ENCODE measurements at places on chromosomes 4 and X.
A peak's percentile ranks its signal among the peaks of the same experiment; 100 is the strongest.

DNA sequence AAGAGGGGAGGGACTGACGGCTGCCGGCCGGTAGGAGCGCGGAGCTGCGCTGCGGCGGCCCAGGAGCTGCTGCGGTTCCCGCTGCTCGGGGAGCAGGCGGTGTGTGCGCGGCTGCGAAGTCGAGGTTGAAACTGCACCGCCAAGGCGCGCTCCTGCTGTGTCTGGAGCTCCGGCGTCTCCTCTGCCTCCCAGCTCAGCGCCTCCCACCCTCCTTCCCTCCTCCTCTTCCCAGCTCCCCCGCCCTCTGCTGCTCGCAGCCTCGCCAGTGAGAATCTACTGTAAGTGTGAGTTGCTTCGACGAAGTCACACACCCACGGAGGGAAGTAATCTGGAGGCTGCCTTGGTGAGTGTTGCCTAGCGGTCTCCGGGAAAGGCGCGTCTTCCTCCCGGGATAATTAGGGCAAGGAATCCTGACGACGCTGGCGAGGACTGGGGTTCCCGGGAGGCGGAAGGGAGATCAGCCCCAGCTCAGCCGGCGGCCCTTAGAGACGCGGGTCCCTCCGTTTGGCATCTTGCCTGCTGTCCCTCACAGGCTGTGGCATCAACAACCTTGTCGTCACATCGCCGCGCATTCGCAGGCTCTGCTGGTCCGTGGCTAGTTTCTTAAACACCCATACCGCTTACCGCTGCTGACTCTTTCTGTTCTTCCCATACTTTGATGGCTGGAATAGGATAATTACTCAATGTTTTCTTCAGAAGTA lies at the start of gene EPHA5:
Gene EPHA5 (minus strand): TSS at position 159 of the 701 bp plus-strand sequence. CDS start 747 bp downstream, outside the sequence.
- no peaks in the 10 kb centered on the region for H3K36me3 ChIP-seq
- H3K27ac ChIP-seq = 0 out of 2 replicates have a peak within 1 kb of the TSS, but pooled peaks have one; percentile 4
- peaks cover 21% of the 10 kb centered on the region for H3K27me3 ChIP-seq
- peak; percentile 78 for DNase-seq
- H3K4me3 ChIP-seq = peak within 1 kb of the TSS; percentile 70
- H3K4me1 ChIP-seq = peaks cover 44% of the 10 kb centered on the region

- H3K4me3 ChIP-seq = no peak overlapping the region
- no peaks in the 10 kb centered on the region for H3K36me3 ChIP-seq
- no peak overlapping the region for H3K27ac ChIP-seq
- no peak for DNase-seq
- no peaks in the 10 kb centered on the region for H3K27me3 ChIP-seq
Observed at GRCh38 chrX:37378404-37378803, 29.2 kb downstream of the PRRG1 start.

- no peak for DNase-seq
- H3K4me3 ChIP-seq = no peak overlapping the region
- no peaks in the 10 kb centered on the region for H3K27me3 ChIP-seq
Observed at GRCh38 chrX:67207912-67208311, 335.9 kb upstream of the AR start.

DNA sequence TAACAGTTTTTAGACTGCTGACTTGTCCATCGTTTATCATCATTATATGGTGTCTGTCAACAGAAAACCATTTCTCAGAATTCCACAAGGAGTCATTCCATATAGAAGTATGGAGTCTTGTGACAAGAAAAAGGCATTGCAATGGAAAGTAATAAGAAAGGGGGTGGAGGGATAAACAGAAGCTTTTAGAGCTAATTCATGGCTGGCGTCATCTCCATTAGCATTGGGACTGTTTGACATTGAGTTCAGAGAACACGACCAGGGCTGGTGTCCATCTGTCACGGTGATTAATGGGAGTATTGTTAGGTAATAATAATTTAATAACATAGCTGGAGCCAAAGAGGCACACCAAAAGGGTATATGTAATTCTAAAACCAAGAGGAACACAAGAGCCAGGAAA lies 101.9 kb upstream of the SFRP2 start:
- no peak overlapping the region for H3K27ac ChIP-seq
- no peaks in the 10 kb centered on the region for H3K27me3 ChIP-seq
- H3K36me3 ChIP-seq = no peaks in the 10 kb centered on the region
- DNase-seq = no peak
- no peak overlapping the region for H3K4me3 ChIP-seq

GRCh38 chr4:89906777-89907521 lies 12.3 kb downstream of the MMRN1 start:
- no peak overlapping the region for H3K27ac ChIP-seq
- no peaks in the 10 kb centered on the region for H3K36me3 ChIP-seq
- peaks cover 50% of the 10 kb centered on the region for H3K27me3 ChIP-seq
- no peak for DNase-seq
- no peaks in the 10 kb centered on the region for H3K4me1 ChIP-seq
- no peak overlapping the region for H3K4me3 ChIP-seq

DNA sequence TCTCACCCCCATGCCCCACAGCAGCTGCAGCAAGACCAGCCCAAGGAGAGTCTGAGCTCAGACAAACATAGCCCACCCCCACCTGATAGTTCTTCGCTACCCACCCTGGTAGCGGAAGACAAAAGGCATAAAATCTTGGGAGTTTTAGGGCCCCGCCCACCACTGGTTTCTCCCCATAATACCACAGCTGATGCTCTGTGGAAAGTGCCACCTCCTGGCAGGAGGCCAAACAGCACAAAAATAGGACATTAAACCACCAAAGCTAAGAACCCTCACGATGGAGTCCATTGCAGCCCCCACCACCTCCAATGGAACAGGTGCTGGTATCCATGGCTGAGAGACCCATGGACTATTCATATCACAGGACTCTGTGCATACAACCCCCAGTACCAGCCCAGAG lies 226.7 kb downstream of the SNCA start:
- no peaks in the 10 kb centered on the region for H3K36me3 ChIP-seq
- no peak for DNase-seq
- no peak overlapping the region for H3K27ac ChIP-seq
- H3K27me3 ChIP-seq = peaks cover 10% of the 10 kb centered on the region
- H3K4me1 ChIP-seq = no peaks in the 10 kb centered on the region

DNA sequence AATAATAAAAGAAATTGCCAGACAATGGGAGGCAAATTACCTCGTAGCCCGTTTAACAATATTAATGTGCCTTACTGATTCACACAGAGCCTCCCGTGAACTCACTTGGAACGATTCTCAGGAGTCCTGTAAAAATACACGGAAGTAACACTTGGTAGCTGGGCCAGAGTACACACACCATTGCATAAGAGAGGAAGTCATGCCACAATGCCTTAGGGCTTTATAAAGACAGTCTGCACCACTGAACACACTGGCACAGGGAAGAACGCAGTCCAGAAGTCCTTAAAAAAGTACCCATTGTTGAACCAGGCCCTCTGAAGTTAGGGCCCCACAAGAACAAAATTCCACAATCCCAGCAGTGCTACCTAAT lies 15.1 kb downstream of the SLC2A9 start:
- no peaks in the 10 kb centered on the region for H3K27me3 ChIP-seq
- peak; percentile 89 for DNase-seq
- no peaks in the 10 kb centered on the region for H3K36me3 ChIP-seq
- peak overlapping the region; percentile 100 for H3K27ac ChIP-seq
- H3K4me1 ChIP-seq = peaks cover 43% of the 10 kb centered on the region

Data from PC-3 (cell line).